Activated CD4-positive, CD25-positive, alpha-beta regulatory T cell (primary cell): ENCODE measurements at places on chromosomes 3 and 15.

GRCh38 chr3:111652492-111653180, 57.5 kb upstream of the ZBED2 start:
- no peak for DNase-seq

DNA sequence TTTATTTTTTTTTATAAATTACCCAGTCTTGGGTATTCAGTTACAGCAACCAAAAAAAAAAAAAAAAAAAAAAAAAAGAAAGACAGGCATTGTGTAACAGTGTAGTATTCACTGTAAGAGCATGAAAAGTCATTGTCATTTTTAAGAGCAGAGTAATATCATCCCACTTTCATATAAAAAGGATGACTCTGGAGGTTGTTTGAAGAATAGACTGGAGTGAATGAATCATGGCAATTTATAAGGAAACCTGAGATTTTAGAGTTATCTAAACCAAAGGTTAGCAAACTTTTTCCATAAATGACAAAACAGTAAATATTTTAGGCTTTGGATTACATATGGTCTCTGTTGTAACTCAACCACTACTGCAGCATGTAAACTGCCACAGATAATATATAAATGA, 794.9 kb downstream of the NTRK3 start:
- no peak for DNase-seq

GRCh38 chr3:134214239-134214638, 36.4 kb downstream of the RYK start:
- DNase-seq: no peak

- DNase-seq: no peak
Measured at GRCh38 chr3:101995371-101996046, 146.2 kb downstream of the NFKBIZ start.

- no peak for DNase-seq
Measured at GRCh38 chr3:43971486-43971885, 270.2 kb upstream of the TOPAZ1 start.

GRCh38 chr3:183844606-183845005, 19.2 kb upstream of the MAP6D1 start:
- DNase-seq: no peak

- DNase-seq: no peak
Measured at GRCh38 chr15:67116742-67117141, 51.3 kb downstream of the SMAD3 start.

DNA sequence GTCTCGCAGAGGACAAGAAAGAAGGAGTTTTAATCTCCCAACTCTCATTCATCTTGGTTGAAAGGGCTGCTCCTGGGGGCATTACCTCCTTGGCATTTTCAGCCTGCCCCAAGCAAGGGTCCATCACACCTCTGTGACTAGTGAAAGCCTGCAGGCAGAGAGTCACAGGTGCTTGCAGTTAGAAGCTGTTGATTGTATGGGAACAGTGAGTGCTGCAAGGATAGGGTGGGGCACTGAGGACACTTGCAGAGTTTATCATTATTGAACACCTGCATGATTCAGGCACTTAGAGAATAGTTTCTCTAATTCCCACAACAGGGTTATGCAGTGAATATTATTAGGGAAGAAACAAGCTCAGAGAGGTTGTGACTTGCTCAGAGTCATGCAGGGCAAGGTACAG, 41.7 kb upstream of the IGF2BP2 start:
- DNase-seq: no peak

DNA sequence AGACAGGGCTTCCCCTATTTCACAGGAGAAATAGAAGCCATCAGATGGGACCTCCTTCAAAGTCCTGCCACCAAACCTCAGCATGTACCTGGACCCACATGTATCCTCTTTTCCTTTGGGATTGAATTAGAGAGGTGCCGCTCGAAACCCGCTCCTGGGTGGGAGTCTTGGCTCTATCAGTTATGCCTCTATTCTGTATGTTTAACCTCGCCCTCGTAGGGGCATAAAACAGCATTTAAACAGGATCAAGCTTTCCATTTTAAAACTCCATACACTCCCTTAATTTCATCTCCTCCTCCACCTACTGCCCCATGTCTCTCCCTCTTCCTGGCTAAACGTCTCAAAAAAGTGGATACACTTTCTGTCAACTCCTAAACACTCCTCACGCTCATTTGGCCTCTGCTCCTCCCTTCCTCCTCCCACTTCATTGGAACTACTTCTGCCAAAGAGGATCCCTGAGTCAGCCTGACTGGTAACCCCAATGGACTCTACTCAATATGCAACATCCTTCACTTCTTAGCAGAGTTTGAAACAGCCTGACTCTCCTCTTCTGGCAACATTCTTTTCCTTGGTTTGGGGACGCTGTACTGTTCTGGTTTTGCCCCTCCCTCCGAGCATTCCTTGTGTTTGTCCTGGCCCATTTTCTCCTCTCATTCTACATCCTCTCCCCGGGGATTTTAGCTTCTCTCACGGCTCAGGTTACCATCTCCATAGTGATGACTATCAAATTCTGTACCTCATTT, 23.0 kb upstream of the MUC20 start:
- DNase-seq: no peak

DNA sequence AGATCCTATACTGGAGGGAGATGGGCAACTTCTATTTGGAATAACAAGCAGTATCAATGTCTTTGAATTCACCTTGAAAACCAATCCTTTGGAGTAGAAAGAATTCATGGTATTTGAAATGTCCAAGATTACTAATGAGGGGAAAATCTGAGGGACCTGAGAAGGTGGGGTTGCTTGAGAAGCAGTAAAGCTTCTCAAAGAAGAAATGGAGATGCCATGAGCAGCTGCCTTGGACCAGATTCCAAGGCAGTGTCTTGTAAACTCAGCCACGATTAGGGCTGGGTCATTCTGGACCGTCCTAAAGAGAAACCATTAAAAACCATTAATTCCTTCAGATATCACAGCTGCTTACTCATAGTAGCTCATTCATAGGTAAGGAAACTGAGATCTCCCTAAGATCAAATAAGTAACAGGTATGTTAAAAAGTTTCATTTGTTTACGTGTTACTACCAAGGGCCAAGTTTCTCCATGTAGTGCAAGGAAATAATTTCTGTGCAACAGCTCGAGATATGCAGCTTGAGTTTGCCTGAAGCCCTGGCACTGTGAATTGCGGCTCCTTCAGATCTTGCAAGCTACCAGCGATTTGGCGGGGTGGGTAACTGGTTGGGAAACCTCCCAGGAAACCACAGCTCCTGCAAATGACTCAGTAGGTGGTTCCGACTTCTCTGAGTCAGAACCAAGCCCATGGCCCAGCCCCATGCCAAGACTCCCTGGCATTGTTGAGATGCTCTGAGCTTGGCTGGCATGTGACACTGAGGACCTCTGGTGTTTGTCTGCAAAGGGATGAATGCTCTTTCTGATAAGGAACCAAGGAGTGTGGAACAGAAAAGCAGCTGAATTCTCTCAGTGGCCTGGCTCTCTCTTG, 296.8 kb downstream of the RORA start:
- DNase-seq: no peak

DNA sequence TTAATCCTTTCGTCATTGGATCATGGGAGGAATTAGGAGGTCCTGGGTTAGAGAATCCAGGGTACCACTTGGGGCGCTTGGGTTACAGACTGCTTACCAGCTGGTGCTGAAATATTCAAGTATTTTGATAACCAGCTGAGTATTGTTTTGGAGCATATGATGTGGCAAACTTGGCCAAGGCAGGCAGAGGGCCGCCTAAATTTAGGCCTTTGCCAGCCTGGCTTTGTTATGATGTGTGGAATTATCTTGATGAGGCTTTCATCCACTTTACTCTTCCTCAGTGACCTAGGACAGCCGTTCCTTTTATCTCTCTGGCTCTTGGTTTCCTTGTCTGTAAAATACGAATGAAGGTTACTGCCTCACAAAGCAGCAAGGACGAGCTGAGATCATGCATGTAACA, 6.9 kb downstream of the COPG1 start:
- no peak for DNase-seq

DNA sequence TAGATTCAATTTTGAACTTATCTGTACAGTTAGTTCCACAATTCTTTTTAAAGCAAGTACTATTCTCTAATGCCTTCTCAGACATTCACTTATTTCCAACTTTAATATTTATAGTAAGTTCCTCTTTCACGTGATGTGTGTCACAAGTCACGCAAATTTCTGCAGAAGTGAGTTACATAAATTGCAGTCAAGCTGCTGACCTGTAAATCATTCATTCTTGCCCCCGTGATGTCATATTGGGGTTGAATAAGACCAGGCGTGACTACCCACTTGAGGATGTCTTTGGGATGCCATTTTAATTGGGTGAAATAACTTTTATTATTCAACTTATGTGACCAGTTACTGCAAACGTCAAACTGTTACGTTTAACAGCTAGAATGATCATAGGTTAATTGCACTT, 15.1 kb downstream of the PPARG start:
- DNase-seq: no peak

- DNase-seq: no peak
Measured at GRCh38 chr15:88624971-88625490, 3.9 kb downstream of the AEN start.

DNA sequence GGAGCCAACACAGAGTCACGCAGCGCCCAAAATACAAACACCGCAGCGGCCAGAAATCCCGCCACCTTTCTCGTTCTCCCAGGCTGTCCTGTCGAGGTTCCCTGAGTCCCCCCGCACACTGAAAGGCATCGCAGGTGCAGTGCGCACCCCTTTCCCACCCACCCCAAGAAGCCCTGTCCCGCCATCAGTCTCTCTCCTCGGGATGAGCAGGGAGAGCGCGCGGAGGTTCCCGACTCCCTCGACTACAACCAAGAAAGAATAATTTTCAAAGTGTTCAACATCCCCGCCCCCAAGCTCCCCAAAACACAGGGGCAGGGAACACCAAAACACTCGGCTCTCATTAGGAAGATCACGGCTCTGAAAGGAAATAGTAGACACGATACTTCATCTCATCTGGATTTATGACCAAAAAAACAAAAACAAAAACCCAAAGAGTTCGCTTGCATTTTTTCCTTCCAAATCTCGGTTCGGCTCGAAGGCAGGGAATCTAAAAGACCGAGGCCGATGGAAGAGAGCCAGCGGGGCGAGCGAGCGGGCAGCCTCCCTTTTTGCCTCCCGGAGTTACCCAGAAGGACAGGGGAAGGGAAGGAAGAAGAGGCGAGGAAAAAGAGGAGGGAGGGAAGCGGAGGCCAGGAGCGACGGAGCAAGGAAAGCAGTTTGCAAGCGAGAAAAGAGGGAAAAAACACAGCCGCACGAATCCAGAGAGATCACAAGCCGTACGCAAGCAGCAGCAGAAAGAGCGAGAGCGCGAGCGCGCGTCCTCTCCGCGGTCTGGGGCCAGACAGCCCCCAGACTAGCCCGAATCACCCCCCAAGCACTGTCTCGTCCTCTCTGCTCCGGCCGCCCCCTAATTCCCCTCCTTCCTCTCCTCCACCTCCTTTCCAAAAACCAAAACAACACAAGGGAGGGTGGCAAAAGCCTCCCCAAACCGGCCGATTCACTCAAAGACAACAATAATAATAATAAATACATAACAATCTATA, 808 bp downstream of the BCL6 start:
- DNase-seq: peak; percentile 33

GRCh38 chr3:172153335-172153861, 114.0 kb downstream of the FNDC3B start:
- no peak for DNase-seq

GRCh38 chr15:81809543-81809942, 236.3 kb downstream of the MEX3B start:
- no peak for DNase-seq

DNA sequence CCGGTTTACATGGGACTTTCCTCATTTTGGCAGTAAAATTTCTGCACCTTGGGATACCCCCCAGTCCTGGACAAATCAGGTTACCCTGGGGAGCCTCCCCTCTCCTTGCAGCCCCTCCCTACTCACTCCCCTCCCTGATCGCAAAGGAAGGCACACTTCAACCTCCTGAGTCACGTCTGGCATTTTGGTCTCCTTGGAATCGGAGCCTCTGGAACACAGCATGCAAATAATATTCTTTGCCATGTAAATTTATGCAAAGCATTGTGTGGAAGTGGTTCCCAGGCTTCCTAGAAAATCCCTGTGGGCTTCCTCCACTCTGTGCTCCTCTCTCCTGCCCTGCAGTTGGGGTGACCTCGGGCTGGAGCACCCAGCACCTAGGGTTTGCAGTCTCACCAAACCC, 11.6 kb downstream of the SCN5A start:
- no peak for DNase-seq

DNA sequence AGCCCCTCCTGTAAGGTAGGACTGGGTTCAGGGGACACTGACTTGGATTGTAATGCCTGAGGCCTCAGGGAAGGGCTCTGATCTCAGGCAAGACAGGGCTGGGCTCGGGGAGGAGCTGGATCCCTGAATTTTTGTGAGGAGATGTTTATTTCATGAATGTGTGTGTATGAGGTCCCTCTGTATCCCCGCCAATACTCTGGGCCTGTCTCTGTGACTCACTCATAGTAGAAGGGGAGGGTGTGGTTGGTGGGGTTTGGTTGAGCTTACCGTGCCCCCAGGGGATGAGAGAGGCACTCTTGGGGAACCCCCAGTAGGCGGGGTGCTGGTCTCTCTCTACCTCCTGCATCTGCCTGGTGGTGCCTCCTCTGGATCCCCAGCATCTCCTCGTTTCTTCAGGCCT, 28.1 kb downstream of the RPSA start:
- no peak for DNase-seq

GRCh38 chr15:84821501-84822021, 4.4 kb downstream of the ALPK3 start:
- no peak for DNase-seq

DNA sequence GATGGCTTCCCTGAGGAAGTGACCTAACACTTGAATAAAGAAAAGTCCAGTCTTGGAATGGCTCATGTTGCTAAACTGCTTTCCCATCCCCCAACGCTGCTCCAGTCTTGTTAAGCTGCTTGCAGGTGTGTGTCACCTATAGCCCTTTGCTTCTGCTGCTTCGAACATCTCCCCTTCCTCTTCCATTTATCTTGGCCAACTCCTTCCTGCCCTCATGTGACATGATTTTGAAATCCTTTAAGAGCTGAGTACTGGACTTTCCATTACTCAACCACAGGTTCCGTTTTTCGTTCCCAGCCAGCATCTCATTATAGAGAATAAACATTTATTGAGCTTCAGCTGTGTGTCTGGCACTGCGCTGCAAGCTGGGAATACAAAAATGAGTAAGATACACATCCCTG, 1.7 kb downstream of the ATG7 start:
- DNase-seq: no peak

- no peak for DNase-seq
Measured at GRCh38 chr3:97464035-97464434, 300.5 kb upstream of the ARL6 start.

GRCh38 chr15:66923438-66923881, 141.9 kb upstream of the SMAD3 start:
- no peak for DNase-seq

GRCh38 chr3:50340448-50341329, at the start of gene RASSF1:
TSS of gene RASSF1 (minus strand) at chr3:50340836. CDS start at chr3:50340805, 31 bp downstream.
- peak; percentile 34 for DNase-seq

GRCh38 chr3:32791833-32792232, 26.0 kb upstream of the TRIM71 start:
- DNase-seq: no peak

GRCh38 chr3:152780553-152780952, 54.4 kb upstream of the P2RY1 start:
- no peak for DNase-seq

DNA sequence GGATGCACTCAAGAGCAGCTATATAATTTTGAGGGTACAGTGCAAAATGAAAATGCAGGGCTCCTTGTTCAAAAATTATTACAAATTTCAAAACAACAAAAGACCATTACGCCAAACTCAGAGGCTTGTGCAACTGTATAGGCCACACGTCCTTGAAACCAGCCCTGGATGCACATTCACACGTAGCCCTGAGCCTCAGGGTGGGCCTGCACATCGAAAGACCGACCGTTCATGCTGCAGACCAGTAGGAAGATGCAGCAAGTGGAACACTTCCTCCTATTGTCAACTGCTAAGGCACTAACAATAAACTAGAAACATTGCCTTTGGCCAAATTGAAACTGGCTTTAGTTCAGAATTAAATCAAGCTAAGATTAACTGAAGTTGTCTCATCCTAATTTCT, 174.7 kb downstream of the SHOX2 start:
- no peak for DNase-seq
